Prostate gland (tissue), 2 donors: ENCODE measurements at places on chromosomes 5 and 9. TPM values are rescaled to one million over a fixed set of nuclear protein-coding genes. Genes with fewer than 3 reads are reported as not detected.

C9orf153 gene
- total RNA-seq = not detected

DNA sequence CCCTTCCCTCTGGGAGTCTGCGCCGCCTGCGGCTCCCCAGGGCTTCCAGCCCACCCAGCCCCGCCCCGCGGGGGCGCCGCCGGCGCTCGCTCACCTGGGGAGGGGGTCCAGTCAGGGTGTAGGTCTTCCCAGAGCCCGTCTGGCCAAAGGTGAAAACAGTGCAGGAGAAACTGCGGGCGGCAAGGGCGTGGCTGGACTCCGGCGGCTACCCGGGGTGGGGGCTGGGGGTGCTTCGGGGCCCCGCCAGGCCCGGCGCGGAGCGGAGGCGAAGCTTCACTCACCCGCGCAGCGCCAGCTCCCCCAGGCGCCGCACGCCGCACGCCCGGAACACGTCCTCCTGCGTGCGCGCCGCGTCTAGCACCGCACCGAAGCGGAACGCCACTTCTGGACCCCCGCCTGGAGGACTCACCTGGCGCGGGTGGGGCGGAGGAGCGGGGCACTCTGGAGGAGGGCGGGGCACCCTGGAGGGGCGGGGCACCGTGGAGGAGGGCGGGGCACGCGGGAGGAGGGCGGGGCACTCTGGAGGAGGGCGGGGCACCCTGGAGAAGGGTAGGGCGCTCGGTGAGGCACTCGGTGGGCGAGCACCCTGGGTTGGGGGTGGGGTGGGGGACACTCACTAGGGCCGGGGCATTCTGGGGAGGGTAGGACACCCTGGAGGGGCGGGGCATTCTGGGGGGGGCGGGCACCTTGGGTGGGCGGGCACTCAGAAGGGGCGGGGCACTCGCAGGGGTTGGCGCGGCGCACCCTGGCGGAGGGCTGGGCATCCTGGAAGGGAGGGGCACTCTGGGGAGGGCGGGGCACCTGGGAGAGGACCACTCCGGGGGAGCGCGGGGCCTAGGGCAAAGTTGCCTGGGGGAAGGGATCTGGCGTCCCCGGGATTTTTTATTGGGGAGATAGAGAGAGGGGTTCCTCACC, 814 bp downstream of the KIF12 start:
- H3K4me1 ChIP-seq = no peaks in the 10 kb centered on the region
- H3K36me3 ChIP-seq = no peaks in the 10 kb centered on the region
- H3K27me3 ChIP-seq = no peaks in the 10 kb centered on the region
- H3K4me3 ChIP-seq = peak overlapping the region; percentile 51
- no peak overlapping the region for H3K27ac ChIP-seq
- peak; percentile 60 for DNase-seq

GRCh38 chr5:31898036-31898632, 259.2 kb downstream of the PDZD2 start:
- no peak for DNase-seq
- H3K27me3 ChIP-seq = no peaks in the 10 kb centered on the region
- no peaks in the 10 kb centered on the region for H3K4me1 ChIP-seq
- no peak overlapping the region for H3K4me3 ChIP-seq
- H3K36me3 ChIP-seq = no peaks in the 10 kb centered on the region

DNA sequence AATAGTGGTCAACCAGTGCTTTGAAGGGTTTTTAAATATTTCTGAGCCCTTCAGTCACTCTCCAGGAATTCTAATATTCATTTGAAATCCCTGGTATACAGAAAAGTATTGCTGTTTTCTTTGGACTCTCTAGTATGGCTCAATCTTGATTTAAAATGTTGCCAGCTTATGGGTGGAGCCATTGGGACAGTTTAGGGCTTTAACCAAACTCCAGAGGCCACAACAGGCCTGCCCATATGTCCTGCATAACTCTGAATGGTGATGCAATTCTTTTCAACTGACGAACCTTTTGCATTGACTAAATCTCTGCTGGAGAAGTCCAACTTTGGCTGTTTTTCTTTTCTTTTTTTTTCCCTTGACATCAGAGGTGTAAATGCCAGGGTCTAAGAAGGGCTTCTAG, 10.3 kb upstream of the ANKHD1 start:
- no peak overlapping the region for H3K4me3 ChIP-seq
- H3K4me1 ChIP-seq = no peaks in the 10 kb centered on the region
- DNase-seq = no peak
- H3K36me3 ChIP-seq = no peaks in the 10 kb centered on the region
- no peaks in the 10 kb centered on the region for H3K27me3 ChIP-seq

TNFSF15 gene
- 1.7 TPM for total RNA-seq

SLC34A1 gene
- not detected for total RNA-seq

- peak; percentile 25 for DNase-seq
- H3K27me3 ChIP-seq = no peaks in the 10 kb centered on the region
- no peak overlapping the region for H3K4me3 ChIP-seq
- H3K36me3 ChIP-seq = no peaks in the 10 kb centered on the region
- H3K27ac ChIP-seq = no peak overlapping the region
Measured at GRCh38 chr5:14399054-14399692, 182.4 kb upstream of the OTULINL start.

DNA sequence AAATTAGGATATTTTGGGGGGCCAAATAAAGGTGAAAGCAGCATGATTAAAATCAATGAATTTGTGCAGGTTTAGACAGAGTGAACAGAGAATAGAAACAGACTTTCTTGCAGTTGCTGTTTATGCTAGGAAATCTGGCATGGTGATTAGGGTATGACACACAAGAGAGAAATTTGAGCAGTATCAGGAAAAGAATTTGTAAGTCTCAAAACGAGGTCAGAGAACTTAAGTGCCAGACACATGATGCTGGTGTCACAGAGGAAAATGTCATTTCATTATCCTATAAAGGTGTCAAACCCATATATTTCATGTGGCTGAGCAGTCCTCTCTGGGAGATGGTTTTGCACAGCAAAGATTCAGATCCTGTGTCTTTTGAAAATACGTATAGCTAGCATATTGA, 15.7 kb downstream of the LVRN start:
- DNase-seq = no peak
- H3K27ac ChIP-seq = no peak overlapping the region
- no peak overlapping the region for H3K4me3 ChIP-seq
- no peaks in the 10 kb centered on the region for H3K27me3 ChIP-seq

SHLD3 gene
- 5.6 TPM for total RNA-seq

DNA sequence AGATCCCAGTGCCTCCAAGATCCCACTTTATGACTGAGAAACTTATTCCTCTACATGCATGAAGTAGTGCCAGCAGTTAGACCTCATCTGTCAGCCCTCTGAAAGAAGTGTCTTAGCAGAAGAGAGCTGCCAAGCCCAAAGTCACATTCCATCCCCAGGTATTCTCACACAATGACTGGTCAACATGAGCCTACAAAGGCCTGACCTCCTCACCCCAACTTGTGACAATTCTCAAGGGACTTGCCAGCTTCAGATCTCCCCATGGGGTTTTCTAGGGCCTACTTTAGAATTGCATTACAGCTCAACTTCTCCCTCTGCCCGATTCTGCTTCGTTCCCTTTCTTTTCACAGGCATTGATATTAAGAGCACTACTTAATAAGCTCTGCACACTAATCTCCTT, 393.8 kb upstream of the SLC30A5 start:
- H3K4me1 ChIP-seq = no peaks in the 10 kb centered on the region
- no peak overlapping the region for H3K4me3 ChIP-seq
- H3K27ac ChIP-seq = no peak overlapping the region
- H3K36me3 ChIP-seq = no peaks in the 10 kb centered on the region
- DNase-seq = no peak

DNA sequence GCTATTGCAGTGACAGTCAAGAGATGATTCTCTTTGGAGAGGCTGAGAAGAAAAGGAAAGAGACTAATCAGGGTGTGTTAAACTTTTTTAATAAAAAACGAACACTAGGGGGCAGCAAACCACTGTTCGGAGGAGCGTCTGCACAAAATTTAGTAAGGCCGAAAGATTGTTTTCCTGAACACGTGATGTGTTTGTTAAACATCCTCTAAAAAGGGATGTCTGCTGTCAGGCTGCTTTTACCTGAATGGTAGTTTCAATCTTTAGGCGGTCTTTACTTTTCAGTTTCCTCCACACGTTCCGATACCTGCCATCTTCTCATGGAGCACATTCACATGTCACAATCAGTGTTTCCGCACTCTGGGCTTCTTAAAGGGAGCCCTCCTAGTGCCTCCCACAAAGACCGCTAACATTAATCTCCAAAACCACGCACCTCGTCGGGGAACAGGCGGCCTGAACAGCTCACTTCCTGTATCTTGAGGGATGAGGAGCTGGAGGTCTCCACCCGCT, 125.2 kb downstream of the GPBP1 start:
- no peaks in the 10 kb centered on the region for H3K27me3 ChIP-seq
- H3K27ac ChIP-seq = no peak overlapping the region
- no peaks in the 10 kb centered on the region for H3K36me3 ChIP-seq
- H3K4me3 ChIP-seq = no peak overlapping the region
- H3K4me1 ChIP-seq = no peaks in the 10 kb centered on the region

TAS2R1 gene
- total RNA-seq = not detected

HTR1A gene
- total RNA-seq = not detected

FBP1 gene
- total RNA-seq = 41.4 TPM

GRCh38 chr9:37739222-37739621, 14.4 kb upstream of the TRMT10B start:
- no peak overlapping the region for H3K27ac ChIP-seq
- DNase-seq = no peak
- H3K4me1 ChIP-seq = no peaks in the 10 kb centered on the region
- no peak overlapping the region for H3K4me3 ChIP-seq

GLRA1 gene
- total RNA-seq = not detected

GPX3 gene
- 195 TPM for total RNA-seq

ARID3C gene
- not detected for total RNA-seq

GRCh38 chr9:77771171-77771570, 123.0 kb upstream of the GNA14 start:
- H3K4me1 ChIP-seq = no peaks in the 10 kb centered on the region
- no peaks in the 10 kb centered on the region for H3K27me3 ChIP-seq
- DNase-seq = no peak
- H3K36me3 ChIP-seq = no peaks in the 10 kb centered on the region
- H3K27ac ChIP-seq = no peak overlapping the region
- no peak overlapping the region for H3K4me3 ChIP-seq

DNA sequence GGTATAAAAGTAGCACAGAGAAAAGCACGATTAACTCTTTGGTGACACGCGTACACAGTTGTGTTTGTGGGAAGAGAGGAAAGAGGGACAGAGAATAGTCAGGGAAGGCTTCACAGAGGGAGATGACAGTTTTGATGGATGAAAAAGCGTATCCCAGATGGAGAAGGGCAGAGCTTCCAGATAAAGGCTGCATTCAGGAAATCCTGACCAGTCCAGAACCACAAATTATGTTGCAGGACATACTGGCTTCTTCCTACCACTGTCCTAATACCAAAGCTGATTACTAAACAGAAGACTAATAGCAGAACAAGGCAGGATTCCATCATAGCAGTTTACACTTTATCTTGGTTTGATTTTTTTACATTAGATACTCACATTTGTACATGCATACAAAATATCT, 34.5 kb downstream of the SLC31A2 start:
- H3K4me3 ChIP-seq = no peak overlapping the region
- no peak for DNase-seq
- peaks cover 8% of the 10 kb centered on the region for H3K36me3 ChIP-seq
- H3K4me1 ChIP-seq = no peaks in the 10 kb centered on the region
- no peaks in the 10 kb centered on the region for H3K27me3 ChIP-seq

GCNT4 gene
- 1.3 TPM for total RNA-seq
